ENCODE measurements at places on chromosomes 3 and 15. TPM values are rescaled to one million over a fixed set of nuclear protein-coding genes. Genes with fewer than 3 reads are reported as not detected.

The PLA2G4D gene
- total RNA-seq = 0.07 TPM

The TLR9 gene
- not detected for total RNA-seq

The ATP13A3 gene
- 96.8 TPM for total RNA-seq

The MOBP gene
- not detected for total RNA-seq

The SPSB4 gene
- total RNA-seq = not detected

The GOLGA8O gene
- total RNA-seq = not detected

The USP19 gene
- 29.6 TPM for total RNA-seq

The SLC12A1 gene
- not detected for total RNA-seq

The SLC25A36 gene
- total RNA-seq = 42.2 TPM

The GABRR3 gene
- not detected for total RNA-seq

The EPHB1 gene
- 0.17 TPM for total RNA-seq

The ABI3BP gene
- 2.7 TPM for total RNA-seq

The MYH15 gene
- total RNA-seq = 6.3 TPM

The ROBO1 gene
- 47.6 TPM for total RNA-seq

The ANKRD34C gene
- not detected for total RNA-seq

The GHSR gene
- total RNA-seq = not detected

The CHRNB4 gene
- 0.14 TPM for total RNA-seq

The SLC6A11 gene
- 5.7 TPM for total RNA-seq

The PAQR5 gene
- 0.07 TPM for total RNA-seq

The SLCO2A1 gene
- 0.11 TPM for total RNA-seq

The CERS3 gene
- 14.1 TPM for total RNA-seq

The ST8SIA2 gene
- total RNA-seq = 1.5 TPM

The DUOXA2 gene
- total RNA-seq = not detected

The ACAN gene
- total RNA-seq = not detected

The KNG1 gene
- total RNA-seq = not detected

The LTK gene
- not detected for total RNA-seq

The POTEB gene
- total RNA-seq = not detected

The EPHB3 gene
- 10.8 TPM for total RNA-seq

The CD86 gene
- 0.49 TPM for total RNA-seq

The SERINC4 gene
- total RNA-seq = 0.04 TPM

The CCDC39 gene
- not detected for total RNA-seq

The GNAT1 gene
- total RNA-seq = not detected

The ZNF620 gene
- total RNA-seq = 1.1 TPM

The RAD51 gene
- total RNA-seq = 22.4 TPM

The RARRES1 gene
- total RNA-seq = not detected

The RTP4 gene
- 0.07 TPM for total RNA-seq

The SLC28A2 gene
- not detected for total RNA-seq

The TGM5 gene
- total RNA-seq = not detected

The GABRB3 gene
- 0.60 TPM for total RNA-seq

The TNNC1 gene
- not detected for total RNA-seq

The UPK1B gene
- total RNA-seq = 4.8 TPM

The IQCH gene
- 2.6 TPM for total RNA-seq

The STAG1 gene
- total RNA-seq = 19.7 TPM

The CCR3 gene
- not detected for total RNA-seq

The THPO gene
- not detected for total RNA-seq

The SLC28A1 gene
- total RNA-seq = not detected

The CAMKV gene
- total RNA-seq = not detected

The FBXL2 gene
- total RNA-seq = 14.7 TPM

The C3orf33 gene
- 2.6 TPM for total RNA-seq

The P2RY12 gene
- not detected for total RNA-seq

The AHSG gene
- total RNA-seq = 0.21 TPM
